ENCODE measurements at places on chromosomes 12 and 14.

GRCh38 chr14:76304536-76305267 is 71.2 kb upstream of the ESRRB start:
- DNase-seq = no peak

GRCh38 chr14:89485264-89485663 is 68.2 kb upstream of the FOXN3 start:
- DNase-seq = no peak

- DNase-seq = no peak
Observed at GRCh38 chr14:73472185-73473114, 14.1 kb upstream of the NUMB start.

DNA sequence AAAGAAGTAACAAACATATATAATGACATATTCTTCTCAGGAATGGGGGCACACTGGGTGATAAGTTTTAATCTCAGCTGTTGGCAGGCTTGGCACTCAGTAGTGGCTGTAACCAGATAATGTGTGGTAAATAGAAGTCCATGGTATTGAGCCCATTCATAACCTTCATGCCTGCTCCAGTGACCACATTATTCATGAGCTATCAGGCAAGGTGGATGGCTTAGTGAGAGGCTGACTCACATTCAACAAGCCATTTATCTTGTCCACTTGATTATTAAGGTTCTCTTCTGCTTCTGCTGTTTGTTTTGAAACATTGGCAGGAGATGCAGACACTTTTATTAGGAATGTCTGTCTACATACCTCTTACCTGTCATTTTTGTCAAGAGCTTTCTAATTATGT is 950.4 kb upstream of the LRFN5 start:
- no peak for DNase-seq
